ENCODE measurements at places on chromosomes 2 and 18. TPM values are rescaled to one million over a fixed set of nuclear protein-coding genes. Genes with fewer than 3 reads are reported as not detected.

MYCN gene
- 0.55 TPM for total RNA-seq

DNAJC5G gene
- not detected for total RNA-seq

CD8B2 gene
- total RNA-seq, result not detected

CCDC148 gene
- 0.83 TPM for total RNA-seq

PLCD4 gene
- 42.4 TPM for total RNA-seq

ACTG2 gene
- total RNA-seq, result 3,612 TPM

PXDN gene
- 126 TPM for total RNA-seq

TUBB8B gene
- total RNA-seq, result not detected

SLC30A3 gene
- not detected for total RNA-seq

TMEM198 gene
- total RNA-seq, result 1.5 TPM

IGFBP2 gene
- 45.7 TPM for total RNA-seq

DNER gene
- 17.1 TPM for total RNA-seq

PSMA8 gene
- total RNA-seq, result not detected

KCNE4 gene
- total RNA-seq, result 5.4 TPM

EGR4 gene
- not detected for total RNA-seq

ABCG5 gene
- total RNA-seq, result not detected

ETAA1 gene
- total RNA-seq, result 12.1 TPM

ONECUT2 gene
- not detected for total RNA-seq

SPHKAP gene
- total RNA-seq, result 0.71 TPM

SERPINB5 gene
- total RNA-seq, result not detected

DSG1 gene
- total RNA-seq, result not detected

CNRIP1 gene
- total RNA-seq, result 32.1 TPM

FRZB gene
- total RNA-seq, result 7.9 TPM

MALT1 gene
- total RNA-seq, result 19.4 TPM

BMP10 gene
- not detected for total RNA-seq

HOXD11 gene
- total RNA-seq, result 24.6 TPM

CCDC102B gene
- 10.0 TPM for total RNA-seq

CCDC93 gene
- 14.3 TPM for total RNA-seq

OTX1 gene
- not detected for total RNA-seq

CROCC2 gene
- not detected for total RNA-seq
